H4 (cell line): ENCODE measurements at places on chromosomes 3 and 15. TPM values are rescaled to one million over a fixed set of nuclear protein-coding genes. Genes with fewer than 3 reads are reported as not detected.

- DNase-seq = no peak
These were observed 31.3 kb upstream of the ST3GAL6 start for GRCh38 chr3:98731720-98732285.

- DNase-seq = no peak
These were observed 6.5 kb downstream of the DAG1 start for GRCh38 chr3:49476563-49476962.

- DNase-seq = no peak
These were observed 854.1 kb downstream of the ROBO1 start for GRCh38 chr3:78913711-78914110.

GRCh38 chr3:127182848-127183714, 9.8 kb upstream of the PRR23E start:
- no peak for DNase-seq

DNA sequence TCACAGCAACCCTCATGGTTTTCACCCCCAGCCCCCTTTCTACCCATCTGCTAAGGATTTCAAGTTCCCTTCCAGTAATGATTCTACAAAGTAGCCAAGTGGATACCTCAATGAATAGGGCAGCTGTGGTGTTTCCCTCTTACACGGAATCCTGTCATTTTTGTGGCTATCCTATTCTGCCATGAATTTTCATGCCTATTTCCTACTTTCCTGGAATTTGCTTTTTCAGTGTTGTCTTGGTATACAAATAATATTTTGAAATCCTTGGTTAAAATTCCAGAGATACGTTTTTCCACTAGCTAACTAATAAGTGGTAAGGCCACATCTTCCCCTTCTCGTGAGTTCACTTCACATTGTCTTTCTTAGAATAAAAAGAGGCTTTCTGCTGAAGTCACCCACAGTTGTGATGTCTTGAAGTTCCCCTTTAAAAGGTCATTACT, 7.5 kb downstream of the ADPRH start:
- DNase-seq = no peak

DNA sequence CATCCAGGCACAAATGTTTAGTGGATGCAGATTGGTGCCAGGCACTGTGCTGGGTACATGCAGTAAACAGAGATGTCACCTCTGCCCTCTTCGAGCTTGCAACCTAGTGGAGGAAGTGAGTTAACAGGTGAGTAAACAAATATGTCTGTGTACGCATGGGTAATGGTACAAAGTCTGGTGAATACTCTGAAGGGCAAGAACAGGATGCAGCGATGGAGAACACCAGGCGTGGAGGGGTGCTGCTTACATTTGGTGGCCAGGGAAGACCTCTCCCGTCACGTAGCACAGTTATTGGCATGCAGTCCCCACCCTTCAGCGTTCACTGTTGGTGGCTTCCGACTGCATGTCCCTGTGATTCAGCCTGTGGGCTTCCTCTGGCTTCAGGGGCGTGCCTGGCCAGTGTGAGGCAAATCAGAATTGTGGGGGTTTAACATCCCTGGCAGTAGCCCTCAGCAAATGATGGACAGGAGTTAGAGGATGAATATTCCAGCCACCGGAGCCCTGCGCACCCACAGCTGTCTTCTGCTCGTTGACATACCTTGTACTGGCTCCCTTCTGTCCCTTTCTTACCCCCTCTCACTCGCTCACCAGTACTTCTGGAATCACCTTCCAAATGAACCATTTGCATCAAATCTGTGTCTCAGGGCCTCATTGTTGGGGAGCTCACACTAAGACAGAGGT, 9.1 kb upstream of the HDAC11 start:
- no peak for DNase-seq

DNA sequence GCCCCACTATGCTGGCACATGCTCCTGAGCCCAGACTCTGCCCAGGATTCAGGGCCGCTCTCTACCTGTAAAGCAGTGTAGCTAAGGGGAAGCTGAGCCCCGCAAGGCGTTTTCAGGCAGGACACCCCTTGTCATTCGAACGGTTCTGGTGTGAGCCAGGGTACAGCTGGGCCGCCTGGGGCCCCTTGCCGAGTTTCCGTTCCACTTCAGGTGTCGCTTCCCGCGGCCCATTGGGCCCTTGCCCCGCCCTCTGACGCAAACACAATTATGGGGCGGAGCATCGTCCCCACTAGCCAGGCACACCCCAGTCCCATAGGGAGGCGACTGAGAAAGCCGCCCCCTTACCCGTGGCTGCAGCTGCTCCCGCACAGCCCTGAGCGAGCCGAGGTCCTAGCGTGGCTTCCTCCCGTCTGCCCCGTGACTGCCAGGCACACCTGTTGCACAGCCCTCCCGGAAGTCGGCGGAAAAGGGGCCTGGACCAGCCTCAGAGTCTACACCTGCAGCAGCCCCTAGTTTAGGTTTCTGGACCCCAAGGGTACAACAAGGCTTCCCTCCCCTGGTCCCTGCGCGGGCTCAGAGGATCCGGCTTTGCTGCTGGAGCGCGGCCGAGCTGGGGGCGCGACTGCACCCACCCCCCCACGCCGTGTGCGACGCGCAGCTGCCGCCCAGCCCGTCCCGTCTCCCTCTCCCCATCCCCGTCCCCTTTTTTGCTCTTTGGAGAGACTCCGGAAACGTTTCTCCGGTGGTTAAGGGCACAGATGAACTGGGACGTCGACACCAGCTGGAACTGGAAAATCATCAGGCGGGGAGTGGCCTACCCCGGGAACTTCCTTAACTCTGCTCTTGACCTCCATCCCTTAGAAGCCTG, at the start of gene PLSCR2:
Gene PLSCR2 (minus strand): TSS at position 412 of the 868 bp plus-strand sequence. CDS start 9,657 bp downstream, outside the sequence.
- no peak for DNase-seq

GRCh38 chr3:14457999-14458398, 55.6 kb downstream of the SLC6A6 start:
- DNase-seq = no peak

DNA sequence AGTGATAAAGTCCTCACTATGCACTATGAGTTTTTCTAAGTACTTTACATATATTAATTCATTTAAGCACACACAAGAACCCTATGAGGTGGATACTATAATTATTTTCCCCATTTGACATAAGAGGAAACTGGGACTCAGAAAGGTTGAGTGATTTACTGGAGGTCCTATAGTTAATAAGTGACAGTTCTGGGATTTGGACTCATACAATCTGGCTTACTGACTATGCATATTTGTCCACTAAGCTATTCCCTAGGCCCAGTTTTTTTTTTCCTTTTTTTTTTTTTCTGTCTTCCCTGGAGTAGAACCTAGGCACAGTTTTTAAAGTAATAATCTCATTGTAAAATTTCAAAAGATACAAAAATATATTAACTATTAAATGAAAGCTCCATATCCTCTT, 6.3 kb upstream of the RTP2 start:
- DNase-seq = no peak

GRCh38 chr3:143132246-143132980, 12.8 kb downstream of the CHST2 start:
- DNase-seq = no peak

GRCh38 chr3:90092994-90093393, 985.6 kb downstream of the EPHA3 start:
- DNase-seq = peak; percentile 4

GRCh38 chr3:115062412-115062956, 84.6 kb downstream of the ZBTB20 start:
- DNase-seq = no peak

DNA sequence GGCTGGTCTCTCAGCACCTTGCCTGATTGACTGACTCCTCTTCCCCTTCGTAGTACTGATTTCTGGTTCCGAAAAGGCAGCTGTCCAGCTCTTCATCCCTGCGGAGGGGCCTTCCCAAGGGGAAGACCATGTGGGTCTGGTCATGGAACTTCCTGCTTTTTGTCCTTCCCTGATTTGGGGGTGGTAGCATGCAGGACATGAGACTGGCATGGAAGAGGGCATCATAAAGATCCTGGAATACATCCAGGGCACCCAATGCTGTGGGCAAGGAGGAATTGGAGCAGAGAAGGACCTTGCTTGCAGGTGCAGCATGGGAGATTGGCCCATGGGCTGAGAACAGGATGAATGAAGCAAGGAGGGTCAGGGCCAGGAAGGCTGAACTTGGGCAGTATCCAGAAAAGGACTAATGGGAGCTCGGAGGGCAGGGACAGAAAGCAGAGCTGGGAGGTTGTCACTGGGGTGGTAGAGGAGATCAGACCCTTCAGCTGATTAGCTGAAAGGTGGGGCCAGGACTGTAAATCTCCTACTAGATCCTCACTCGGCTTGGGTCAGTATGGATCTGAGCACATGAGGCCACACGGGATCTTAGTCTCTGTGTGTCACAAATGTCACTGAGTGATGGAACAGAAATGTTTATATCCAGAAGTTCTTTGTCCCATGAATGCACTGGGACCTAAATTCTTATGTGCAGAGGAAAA, 59.5 kb downstream of the AMOTL2 start:
- peak; percentile 2 for DNase-seq

GRCh38 chr3:58722561-58722960, 56.0 kb upstream of the FAM3D start:
- DNase-seq = no peak

DNA sequence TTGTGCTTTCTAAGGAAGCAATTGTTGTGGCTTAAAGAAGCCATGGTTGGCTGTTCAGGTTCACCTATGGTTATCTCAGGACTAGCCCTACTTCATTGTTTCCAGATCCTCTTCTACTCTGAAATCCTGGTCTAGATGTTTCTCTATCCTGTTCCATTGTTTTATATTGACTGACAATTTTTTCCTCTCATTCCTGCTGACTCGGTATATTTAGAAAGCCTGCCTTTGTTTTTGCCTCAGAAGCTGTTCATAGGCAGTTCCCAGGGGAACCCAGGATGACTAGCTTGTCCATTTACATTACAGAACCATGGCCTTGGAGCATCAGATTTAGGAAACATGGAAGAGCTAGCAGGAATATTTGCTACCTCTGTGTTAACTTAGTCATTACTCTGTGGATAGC, 64.0 kb downstream of the SLC9C1 start:
- DNase-seq = no peak

DNA sequence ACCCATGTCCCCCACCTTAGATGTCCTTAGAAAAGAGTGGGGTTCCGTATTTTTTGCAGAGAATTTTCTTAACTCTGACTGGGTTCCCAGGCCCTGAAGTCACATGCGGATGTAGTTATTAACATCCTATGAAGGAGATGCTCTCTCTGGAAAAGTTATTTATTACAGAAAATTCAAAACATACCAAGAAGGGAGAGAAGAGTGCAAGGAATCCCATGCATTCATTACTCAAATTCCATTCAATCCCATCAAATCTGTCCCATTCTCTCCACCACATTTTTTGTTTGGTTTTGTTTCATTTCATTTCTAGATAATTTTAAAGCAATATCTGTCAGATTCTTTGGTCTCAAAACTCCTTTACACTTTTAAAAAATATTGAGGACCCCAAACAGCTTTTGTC, 34.3 kb upstream of the ANKRD34C start:
- no peak for DNase-seq

DNA sequence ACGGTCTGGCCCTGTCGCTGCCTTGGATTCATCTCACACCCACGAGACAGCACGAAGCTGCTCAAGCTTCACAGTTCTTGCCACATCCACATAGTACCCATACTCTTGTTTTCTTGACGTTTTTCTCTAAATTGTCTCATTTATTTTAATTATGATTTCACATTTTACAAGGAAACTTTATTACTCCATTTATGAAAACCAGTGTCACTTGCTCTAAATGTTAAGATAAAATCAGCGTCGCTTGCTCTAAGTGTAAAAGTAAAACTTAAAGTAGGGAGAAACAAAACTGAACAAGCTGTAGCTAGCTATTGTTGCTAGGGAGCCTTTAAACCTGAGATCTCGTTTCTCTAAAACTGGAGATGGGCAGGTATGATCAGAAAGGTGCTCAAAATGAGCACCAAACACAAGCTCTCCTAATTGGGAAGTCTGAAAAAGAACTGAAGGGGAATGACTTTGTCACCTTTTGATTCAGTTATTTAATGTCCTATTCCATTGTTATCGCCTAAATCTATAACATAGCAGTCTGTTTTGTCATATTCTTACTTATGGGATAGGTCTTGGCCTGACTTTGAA, 680 bp downstream of the IFT122 start:
- no peak for DNase-seq

DNA sequence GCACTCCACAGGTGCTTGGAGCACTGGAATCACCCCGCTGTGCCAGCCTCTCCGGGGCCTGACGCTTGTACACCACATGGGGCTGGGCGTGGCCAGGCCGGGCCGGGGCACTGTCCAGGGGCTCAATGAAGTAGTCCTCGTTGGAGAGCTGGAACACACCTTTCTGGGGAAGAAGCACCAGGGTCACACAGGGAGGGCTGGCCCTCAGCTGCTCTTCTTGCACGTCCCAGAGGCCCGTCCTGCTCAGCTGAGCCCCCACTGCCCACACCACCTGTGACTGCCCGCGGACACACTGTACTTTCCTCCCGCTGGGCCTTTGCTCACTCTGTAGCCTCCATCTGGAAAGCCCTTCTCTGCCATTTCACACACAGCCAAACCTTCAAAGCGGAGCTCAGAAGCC, 13.3 kb downstream of the ADAMTS7 start:
- DNase-seq = no peak

DNA sequence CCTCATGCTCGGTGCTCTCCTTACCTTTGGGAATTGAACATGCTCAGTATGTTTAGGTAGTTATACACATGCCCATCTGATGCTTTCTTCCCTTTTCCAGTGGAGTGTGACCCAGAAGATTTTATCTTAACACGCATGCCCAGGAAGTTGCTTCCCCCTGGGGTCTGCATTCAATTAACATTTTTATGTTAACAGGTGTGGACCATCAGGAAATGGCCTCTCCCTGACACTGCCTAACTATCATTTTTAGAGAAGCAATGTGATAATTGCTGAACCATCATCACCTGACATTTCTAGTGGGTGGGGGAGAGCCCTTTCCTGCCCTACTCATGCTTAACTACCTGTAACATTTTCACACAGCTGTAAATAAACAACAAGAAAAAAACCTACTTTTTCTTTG, 55.1 kb upstream of the TGFBR2 start:
- DNase-seq = no peak

DNA sequence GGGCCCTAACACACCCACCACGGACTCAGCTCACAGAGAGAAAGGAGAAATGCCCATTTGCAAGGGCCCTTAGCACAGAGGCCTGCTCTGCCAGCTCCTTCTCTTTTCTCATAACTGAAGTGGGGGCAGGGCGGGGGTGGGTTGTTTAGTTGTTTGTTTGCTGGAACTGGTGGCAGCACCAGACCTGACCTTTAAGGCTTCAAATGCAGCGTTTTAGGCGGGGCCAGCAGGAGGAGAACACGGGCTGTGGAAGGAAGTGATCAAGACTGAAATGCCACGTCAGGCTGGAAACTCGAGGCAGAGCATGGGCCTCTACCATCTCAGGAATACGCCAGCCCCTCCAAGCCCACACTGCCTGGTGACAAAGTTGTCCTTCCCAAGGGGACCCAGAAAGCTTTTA, 9.3 kb downstream of the CACNA2D2 start:
- DNase-seq = no peak

SI gene
- 0.04 TPM in 1 of 2 replicates, not detected in the other for total RNA-seq

GOLGA8G gene
- 0.16 TPM in 1 of 2 replicates, not detected in the other for total RNA-seq

C2CD4B gene
- total RNA-seq = not detected in 2 replicates

LSMEM2 gene
- not detected in 2 replicates for total RNA-seq

TRH gene
- total RNA-seq = not detected in 2 replicates

PTPRG gene
- 15.7 and 16.1 TPM in 2 replicates for total RNA-seq

MRPL3 gene
- 287 and 295 TPM in 2 replicates for total RNA-seq

SLC12A1 gene
- not detected in 2 replicates for total RNA-seq

THAP10 gene
- total RNA-seq = 3.5 and 9.4 TPM in 2 replicates

P3H2 gene
- total RNA-seq = 22.7 and 28.7 TPM in 2 replicates

HIGD2B gene
- total RNA-seq = not detected in 2 replicates
